ENCODE measurements at places on chromosomes 1 and 21.

DNA sequence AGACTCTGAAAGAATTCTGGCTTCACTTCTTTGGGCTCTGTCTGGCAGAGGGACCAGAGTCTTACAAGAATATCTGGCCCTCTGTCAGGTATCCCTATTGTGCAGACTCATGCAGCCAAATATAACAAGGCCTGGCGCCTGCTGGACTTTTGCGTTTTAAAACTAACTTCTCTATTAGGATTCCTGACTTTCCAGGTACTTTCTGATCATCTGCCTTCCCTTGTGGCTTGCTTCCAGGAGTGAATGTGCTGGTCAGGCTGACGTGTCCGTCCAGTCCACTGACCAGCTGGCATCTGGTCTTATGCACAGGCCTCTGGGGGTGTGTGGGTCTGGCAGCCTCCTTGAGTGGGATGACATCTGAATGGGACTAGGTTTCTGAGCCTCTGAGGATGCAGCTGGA, 8.6 kb upstream of the RAB29 start:
- DNase-seq = no peak

DNA sequence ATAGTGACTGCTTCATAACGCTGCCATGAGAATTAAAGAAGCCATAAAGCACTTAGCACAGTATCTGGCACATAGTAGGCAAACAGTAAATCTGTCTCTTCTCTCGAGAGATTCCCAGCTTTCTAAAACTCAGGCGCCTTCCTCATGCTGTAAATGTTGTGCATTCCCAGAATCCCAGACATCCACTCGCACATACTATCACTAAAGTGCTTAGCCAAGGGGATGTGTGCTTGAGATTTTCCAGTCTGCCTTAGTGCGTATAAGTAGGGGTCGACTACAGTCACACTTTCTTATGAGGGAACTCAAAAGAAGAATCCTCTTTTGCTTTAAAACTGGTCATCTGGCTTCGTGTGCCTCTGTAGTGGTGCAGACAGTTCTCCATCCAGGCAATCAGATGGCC, 98.6 kb upstream of the SPATA6 start:
- no peak for DNase-seq

DNA sequence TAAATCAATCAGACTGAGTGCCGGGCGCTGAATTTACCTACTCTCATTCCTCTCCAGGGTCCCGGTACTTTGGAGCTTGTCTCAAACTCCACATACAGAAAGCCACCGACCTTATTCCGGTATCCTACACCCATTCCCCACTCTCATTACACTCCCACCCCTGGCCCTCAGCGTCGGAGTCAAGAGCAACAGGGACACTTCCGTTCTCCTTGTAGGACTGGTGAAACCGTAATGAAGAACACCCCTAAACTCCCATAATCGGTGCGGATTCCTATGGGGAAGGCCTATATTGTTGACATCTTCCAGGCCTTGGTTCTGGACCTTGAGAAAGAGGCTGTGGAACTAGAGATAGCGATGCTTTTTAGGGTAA, 798 bp downstream of the ZBED6 start:
- DNase-seq = peak; percentile 38

DNA sequence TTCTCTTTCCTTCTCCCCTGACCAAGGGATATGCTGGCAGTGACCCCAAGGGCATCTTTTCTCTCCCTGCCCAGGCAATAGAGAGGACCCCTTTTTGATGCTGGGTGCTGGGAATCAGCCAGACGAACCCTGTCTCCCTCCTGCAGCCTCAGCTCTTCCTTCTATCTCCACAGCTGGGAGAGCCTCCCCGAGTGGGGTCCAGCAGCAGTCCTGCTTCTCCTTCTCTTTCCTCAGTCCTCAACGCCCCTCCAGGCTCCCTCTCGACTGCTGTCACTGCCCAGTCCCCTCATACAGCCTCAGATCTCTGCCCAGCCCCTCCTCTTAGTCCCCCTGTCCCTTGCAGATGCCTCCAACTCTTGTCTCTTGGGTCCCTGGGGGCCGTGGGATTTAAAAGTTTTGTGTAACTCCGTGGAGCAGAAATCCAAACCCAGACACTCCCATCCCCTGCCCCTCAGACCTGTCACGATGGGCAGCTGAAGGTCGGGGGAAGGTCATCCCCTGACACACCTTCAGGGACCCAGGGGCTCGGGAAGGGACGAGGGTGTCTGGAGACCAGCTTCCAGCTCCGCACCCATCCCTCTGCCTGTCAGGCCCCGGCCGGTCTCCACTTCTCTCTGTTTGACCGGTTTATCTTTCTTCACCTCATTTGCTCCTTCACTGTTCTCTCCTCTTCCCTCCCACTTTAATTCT, 5.8 kb upstream of the ETV3L start:
- no peak for DNase-seq

GRCh38 chr1:109527098-109527811, 12.4 kb upstream of the GPR61 start:
- DNase-seq = no peak

- no peak for DNase-seq
Observed at GRCh38 chr1:165397944-165398343, 41.4 kb upstream of the LMX1A start.

- DNase-seq = no peak
Observed at GRCh38 chr1:114180742-114181141, 27.1 kb upstream of the SYT6 start.

- no peak for DNase-seq
Observed at GRCh38 chr1:82598337-82598736, 797.6 kb downstream of the ADGRL2 start.
